ENCODE measurements at places on chromosomes 1 and 21.
A peak's percentile ranks its signal among the peaks of the same experiment; 100 is the strongest.

DNA sequence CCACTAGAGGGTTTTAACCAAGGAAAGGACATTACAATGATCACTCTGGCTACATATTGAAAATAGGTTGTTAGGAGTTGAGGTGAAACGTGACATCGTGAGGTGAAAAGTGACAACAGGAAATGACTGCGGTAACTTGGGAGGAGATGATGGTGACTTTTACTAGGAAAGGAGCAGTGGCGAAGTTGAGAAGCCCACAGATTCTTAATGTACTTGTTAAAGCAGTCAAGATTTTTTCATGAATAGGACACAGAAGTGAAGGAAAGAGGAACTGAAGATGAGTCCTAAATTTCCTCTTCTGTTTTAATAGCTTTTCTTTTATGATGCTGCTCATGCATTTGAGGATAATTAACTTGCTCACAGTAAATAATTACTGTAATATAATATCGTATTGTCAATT is 59.5 kb downstream of the OMA1 start:
- DNase-seq, result no peak

DNA sequence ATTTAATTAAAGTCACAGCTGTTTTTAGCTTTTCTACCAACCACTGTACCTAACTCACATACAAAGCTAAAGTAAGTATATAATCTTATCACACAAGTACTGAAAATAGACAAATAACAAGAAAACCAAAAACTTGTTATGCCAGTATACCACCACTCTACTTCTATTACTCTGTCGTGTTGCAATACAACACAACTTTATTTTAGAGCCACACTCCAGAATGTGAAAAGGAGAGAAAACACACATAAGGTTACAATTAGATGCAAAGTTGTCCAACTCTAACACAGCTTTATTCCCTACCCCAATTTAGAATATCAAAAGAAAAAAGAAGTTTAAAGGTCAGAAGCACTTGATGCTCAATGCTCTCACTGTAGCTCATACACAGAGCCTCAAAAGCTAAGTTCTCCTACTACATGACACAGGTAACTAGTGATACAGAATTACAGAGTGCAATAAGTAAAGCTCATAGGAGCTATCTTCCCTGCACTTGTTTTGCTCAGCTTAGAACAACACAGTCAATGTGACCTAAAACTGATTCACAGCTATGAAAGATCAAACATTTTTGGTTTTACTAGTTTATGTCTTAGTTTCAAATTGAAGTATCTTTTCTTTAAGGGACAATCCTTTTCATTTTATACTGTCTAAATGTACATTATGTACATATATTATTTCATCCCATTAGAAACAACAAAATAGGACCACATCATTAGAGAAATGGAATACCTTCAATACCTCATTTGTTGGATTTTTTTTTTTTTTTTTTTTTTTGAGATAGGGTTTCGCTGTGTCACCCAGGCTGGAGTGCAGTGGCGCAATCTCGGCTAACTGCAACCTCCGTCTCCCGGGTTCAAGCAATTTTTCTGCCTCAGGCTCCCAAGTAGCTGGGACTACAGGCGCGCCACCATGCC is 29.2 kb downstream of the EYA3 start:
- no peak for DNase-seq

DNA sequence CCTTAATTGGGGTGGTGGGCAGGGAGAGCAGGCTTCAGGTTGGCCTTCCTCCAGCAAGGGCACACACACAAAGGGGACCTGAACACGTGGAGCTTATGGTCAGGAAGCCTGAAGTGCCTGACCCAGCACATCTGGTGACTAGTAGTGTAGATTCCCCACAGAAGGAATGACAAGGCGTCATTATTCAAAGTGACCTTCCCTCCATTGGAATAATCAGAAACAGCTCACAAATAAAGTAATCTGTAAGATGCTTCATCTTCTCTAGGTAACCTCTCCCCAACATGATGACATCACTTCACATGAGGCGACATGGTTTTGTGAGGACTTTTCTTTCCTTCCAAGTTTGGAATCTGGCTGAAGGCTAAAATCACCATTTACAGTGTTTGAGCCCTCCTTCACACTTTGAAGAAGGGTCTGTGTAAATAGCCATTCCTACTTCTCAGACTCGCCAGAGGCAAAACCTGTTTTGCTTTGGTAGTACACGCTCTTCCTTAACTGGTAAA is 32.8 kb upstream of the ERG start:
- no peak for DNase-seq

DNA sequence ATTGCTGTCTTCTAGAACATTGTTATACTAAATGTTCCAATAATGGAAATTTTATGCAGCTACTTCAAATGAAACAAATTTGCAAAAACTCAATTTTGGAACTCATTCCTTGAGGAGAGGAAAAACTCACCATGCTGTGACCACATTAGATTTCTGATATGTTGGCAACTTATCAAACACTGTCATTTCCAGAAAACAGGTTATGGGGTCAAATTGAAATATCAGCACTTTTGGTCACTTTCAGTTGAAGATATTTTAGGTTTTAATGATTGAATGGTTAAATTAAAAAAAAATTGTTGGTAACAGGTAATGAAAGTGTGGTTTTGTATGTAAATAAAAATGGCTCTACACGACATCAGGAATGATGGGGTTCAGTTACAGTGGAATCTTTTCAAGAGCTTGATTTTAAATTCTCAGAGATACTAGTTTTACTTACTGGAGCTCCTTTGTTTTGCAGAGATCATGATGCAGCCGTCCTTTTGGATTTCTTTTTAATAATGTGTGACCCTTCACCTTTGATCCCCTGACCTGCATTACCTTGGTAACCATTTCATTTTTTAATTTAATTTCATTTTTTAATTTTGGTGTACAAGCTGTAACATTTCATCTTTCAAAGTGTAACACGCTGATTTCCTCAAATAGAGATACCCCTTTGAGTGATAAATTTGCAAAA is 86.2 kb downstream of the CAMTA1 start:
- DNase-seq, result no peak

DNA sequence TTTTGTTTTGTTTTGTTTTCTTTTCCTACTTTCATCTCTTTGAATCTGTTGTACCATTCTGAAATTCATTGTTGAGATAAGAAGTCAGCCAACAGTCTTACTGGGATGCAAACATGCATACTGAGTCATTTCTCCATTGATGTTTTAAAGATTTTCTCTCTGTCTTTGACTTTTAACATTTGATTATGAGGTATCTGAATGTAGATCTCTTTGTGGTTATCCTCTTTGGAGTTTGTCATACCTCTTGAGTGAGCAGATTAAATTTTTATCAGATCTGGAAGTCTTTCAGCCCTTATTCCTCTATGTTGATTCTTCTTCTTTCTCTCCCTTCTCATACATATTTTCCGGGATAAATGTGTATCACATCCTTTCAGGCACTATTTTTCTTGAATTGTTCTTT is 406.9 kb upstream of the NCAM2 start:
- DNase-seq, result no peak

DNA sequence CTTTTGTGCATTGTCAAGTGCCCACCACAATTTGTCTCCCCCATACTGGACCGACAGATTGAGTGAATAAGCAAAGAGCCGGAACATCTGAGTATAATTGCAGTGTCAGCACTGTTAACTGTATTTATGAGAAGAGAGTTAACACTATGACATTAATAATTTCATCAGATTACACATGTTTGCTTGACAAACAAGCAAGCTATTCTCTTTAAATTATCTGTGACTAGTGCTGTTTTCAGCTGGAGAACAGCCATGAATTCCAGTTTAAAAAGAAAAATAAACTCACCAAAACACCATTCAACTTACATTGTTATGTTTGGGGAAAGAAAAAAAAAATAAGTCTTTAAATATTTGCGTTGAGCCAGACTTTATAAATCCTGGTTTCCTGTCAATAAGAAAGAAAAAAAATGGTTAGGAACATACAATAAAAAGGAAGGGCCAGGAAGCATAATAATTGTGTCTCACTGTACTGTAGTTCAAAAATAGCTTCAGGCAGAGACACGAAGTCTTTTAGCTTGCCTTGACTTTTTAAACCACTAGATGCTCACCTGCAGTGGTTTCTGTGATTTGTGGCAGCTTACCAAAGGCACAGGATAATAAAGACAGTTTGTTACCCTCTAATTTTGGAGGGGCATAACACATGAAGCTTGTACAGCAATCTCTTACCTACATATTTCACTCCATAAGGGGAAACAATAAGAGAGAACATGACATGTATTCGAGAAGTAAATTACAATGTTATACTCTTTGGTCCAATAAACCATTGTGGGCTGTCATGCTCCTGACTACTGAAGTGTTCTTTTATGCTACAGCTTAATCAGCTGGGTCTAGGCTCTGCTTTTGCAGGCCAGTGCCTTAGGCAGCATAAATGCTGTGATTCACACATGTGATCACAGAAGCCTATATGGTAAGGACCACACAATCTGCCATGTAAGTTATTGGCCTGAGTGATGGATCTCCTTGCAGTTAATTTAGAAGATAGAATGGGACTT is 302.0 kb upstream of the ADGRL2 start:
- DNase-seq, result no peak

- peak; percentile 86 for DNase-seq
These were observed 13.7 kb downstream of the NMNAT2 start for GRCh38 chr1:183404476-183404875.

GRCh38 chr1:179175011-179175841 is 54.3 kb downstream of the ABL2 start:
- peak; percentile 96 for DNase-seq

DNA sequence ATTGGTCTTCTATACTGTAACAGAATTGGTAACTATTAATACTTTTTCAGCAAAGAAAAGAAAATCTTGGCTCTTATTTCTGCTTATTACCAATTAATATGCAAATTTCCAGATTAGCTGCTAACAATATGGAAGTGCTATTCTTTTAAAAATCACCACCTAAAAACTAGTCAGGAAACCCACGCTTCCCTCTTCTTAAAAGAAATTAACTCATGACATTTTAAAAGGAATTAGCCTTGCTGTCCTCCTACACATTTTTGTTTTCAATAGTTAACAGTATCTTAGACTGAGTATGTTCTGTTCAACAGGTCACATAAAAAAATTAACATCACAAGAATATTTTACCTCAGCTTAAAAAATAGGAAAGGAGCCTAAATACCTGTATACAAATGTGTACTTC is 27.3 kb downstream of the ABL2 start:
- no peak for DNase-seq

GRCh38 chr1:202234331-202235002 is 40.9 kb downstream of the LGR6 start:
- no peak for DNase-seq

GRCh38 chr1:30321246-30321910 is 402.0 kb downstream of the MATN1 start:
- DNase-seq, result no peak

GRCh38 chr1:203968761-203969160 is 104.2 kb upstream of the SOX13 start:
- no peak for DNase-seq

DNA sequence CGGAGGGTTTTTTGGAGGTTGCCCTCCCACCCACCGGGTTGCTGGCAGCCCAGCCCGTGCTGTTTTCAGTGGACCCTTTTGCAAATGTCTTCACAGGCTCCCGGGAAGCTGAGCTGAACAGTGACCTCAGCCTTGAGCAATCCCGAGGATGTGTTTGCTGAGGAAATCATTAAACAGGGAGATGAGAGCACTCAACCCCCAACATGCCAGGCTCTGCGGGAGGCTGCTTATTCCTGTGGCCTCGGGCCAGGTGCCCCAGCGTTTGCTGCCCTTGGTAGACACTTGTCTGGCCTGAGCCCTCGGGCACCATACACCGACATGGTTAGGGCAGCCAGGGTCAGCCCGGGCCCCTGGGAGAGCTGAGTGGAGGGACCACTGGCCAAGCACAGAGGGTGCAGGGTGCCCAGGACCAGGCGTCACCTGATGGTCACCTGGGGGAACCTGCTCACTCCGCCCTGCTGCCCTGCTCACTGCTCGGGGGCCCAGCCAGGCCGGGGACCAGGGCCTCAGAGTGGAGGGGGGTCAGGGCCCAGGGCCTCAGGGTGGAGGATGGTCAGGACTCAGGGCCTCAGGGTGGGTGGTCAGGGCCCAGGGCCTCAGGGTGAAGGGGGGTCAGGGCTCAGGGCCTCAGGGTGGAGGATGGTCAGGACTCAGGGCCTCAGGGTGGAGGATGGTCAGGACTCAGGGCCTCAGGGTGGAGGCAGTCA is 42.5 kb upstream of the POFUT2 start:
- no peak for DNase-seq

DNA sequence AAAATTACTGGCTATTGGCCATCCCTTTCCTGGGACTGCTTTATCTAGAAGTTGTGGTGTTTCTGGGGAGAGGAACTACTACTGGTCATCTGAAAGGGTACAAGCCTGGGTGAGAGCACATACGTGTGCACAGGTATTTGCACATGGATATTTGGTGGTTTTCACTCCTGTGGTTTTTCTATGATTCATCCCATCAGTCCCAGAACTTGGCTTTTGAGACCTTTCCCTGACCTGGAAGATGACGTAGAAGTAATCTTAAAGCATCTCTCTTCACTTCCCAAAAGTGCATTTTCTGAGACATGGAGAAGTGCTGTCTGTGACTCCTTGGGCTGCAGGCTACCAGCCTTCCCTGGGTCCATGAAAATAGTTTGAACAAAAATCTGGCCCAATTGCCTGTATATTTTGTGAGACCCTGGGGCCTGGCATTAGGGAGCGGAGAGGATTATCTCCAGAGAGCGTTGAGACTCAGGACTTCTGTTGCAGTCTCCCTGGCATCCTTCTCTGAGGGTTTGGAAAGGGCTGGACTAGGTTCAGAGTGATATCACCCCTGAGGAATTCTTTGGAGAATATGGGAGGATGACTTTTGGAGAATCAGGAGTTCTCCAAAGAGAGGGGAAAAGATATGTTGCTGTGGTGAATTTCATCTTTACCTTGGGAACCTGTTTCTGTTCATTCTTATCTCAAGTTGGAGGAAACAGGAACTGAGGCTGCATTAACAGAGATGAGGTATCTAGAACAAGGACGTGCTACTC is 130.8 kb downstream of the NOS1AP start:
- DNase-seq, result no peak

GRCh38 chr1:21520899-21521716 is 11.9 kb downstream of the ALPL start:
- no peak for DNase-seq

All from pons (tissue), 1 donor.